H1 (cell line): ENCODE measurements at places on chromosomes 16 and 17. TPM values are rescaled to one million over a fixed set of nuclear protein-coding genes. Genes with fewer than 3 reads are reported as not detected.

The CDH8 gene
- 8.3 and 8.4 TPM in 2 replicates for total RNA-seq

The TRAP1 gene
- 215 and 222 TPM in 2 replicates for total RNA-seq

The CHST6 gene
- 25.4 and 26.4 TPM in 2 replicates for total RNA-seq

The GPR179 gene
- total RNA-seq, result 0.07 and 0.13 TPM in 2 replicates

- H3K36me3 ChIP-seq, result no peaks in the 10 kb centered on the region
- H3K27ac ChIP-seq, result no peak overlapping the region
- H3K4me3 ChIP-seq, result peak overlapping the region; percentile 57; the same call in 1 of the 2 replicates
- peak; percentile 83 for DNase-seq
- H3K27me3 ChIP-seq, result no peaks in the 10 kb centered on the region
Measured at GRCh38 chr16:57479976-57480753, 6.1 kb downstream of the DOK4 start.

DNA sequence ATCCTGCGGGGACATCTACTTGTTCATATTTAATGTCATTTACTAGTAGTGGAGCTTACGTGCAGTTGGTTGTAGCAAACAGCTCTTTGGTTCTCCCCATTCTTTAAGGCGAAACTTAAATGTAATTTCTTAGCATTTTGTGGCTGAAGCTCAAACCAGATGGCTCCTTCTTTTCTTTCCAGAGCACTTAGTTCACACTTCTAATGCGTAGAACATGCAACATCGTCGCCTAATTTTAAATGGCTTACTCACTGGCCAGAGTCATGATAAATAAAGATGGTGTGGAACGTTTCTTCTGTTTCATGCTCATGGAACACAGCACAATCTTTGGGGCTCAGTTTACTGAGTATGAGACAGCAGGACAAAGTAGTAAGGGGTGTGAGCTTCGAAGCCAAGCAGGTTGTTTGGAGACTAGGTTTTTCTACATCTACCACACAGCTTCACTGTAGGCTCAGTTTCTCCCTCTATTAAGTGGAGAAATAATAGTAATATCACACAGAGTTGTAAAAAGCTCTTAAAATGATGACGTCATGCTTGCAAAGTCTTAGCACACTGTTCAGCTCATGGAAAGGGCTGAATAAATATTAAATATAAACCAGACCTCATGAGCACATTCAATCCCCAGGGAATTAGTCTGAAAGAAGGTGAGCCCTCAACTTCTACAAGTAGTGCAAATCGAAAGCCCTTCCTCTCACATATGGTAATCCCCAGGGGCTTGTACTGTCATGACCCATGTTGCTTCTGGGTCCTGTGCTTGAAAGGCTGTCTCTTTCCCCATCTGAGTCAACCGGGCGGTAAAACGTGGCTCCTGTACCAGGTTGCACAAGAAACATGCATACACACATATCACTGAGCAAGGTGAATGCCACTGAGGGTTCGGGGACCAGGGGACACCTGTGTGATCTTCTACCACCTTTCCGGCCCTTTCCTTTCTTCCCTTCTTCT, 384.3 kb downstream of the CDH13 start:
- H3K4me1 ChIP-seq, result no peaks in the 10 kb centered on the region
- no peak overlapping the region for H3K27ac ChIP-seq
- no peaks in the 10 kb centered on the region for H3K27me3 ChIP-seq

- no peaks in the 10 kb centered on the region for H3K27me3 ChIP-seq
- H3K4me1 ChIP-seq, result peaks cover 14% of the 10 kb centered on the region
- H3K36me3 ChIP-seq, result no peaks in the 10 kb centered on the region
- peak overlapping the region; percentile 35 for H3K4me3 ChIP-seq
Measured at GRCh38 chr17:12974005-12974531, 43.8 kb downstream of the ELAC2 start.

DNA sequence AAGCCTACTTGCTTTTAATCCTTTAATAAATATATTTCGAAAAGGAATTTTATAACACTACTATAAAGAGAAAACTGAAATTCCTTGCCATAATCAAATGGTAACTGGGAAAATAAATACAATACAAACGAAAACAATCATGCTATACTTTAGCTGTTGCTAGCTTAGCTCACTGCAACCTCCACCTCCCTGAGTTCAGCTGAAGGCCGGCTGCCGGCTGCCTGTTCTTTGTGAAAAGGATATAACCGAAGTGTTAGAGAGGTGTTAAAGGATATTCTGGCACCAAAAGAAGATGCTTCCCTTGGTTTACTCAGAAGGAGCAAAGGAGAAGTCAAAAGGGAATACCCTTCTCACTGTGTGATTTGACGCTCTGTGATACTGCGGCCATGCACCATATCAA, 108.5 kb downstream of the CACNG3 start:
- H3K4me3 ChIP-seq, result no peak overlapping the region
- H3K4me1 ChIP-seq, result no peaks in the 10 kb centered on the region
- no peak for DNase-seq
- no peaks in the 10 kb centered on the region for H3K27me3 ChIP-seq
- no peak overlapping the region for H3K27ac ChIP-seq
- no peaks in the 10 kb centered on the region for H3K36me3 ChIP-seq
